Left renal cortex interstitium (tissue), 4 donors: ENCODE measurements at places on chromosomes 4 and X. TPM values are rescaled to one million over a fixed set of nuclear protein-coding genes. Genes with fewer than 3 reads are reported as not detected.

Gene TCEAL7
- polyA plus RNA-seq, result 31.4 TPM

Gene KDR
- polyA plus RNA-seq, result 48.7 TPM

Gene MAOA
- 18.7 TPM for polyA plus RNA-seq

Gene MAOB
- polyA plus RNA-seq, result 42.2 TPM

Gene FAM241A
- 1.3 TPM for polyA plus RNA-seq

Gene LDOC1
- 75.0 TPM for polyA plus RNA-seq

DNA sequence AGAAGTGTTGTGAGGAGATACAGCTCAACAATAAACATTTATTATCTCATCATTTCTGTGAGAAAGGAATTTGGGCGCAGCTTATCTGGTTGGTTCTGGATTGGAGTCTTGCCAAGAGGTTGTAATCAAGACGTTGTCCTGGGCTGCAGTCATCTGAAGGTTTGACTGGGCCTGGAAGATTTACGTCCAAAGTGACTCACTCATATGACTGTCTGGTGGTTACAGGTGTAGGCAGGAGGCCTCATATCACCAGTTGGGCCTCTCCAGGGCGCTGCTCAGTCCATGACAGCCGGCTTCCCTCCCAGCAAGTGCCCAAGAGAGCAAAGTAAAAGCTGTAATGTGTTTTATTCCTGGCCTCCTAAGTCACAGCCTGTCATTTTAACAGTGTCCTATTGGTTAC, 106.3 kb downstream of the USP46 start:
- no peak for DNase-seq

GRCh38 chrX:37380924-37381323, 31.8 kb downstream of the PRRG1 start:
- no peak for DNase-seq

DNA sequence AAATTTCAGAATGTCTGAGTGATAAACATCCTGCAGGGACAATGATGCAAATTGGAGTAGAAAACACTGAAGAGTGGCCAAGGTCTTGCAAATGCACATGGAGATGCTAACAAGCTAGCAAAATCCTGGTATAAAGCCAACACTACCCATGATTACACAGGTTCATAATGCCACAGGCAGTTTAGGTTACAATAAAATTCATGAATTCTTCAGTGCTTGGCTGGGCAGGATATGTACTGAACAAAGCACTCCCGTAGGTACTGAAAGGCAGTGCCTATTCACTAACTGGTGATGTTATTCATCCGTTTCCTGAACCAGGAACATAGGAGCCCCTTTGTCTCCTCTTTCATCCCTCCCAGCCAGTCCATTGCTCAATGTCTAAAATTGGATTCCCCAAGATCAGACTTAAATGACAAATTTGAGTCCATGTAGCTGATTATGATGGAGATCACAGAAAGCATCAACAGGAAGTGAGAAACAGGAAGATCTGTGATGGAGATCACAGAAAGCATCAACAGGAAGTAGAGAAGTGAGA, 244.5 kb downstream of the DMD start:
- DNase-seq, result no peak

- DNase-seq, result no peak
Observed at GRCh38 chr4:101857176-101857575, 66.6 kb downstream of the BANK1 start.

DNA sequence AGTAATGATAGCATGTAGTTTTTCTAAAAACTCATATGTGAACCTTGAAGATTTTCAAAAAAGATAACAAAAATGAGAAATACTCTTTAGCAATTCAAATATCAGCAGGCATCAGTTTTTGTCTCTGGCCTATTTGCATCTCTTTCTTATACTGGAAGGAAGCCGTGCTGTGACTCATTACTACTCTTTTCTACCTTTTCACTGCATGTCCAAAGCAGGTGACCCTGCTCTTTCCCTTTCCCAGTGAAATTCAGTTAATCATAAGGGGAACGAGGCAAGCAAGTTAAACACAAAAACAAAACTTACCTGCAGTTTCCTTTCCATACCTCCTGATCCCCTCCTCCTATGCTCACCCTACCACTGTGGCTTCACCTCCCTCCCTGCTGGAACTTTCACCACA, 9.3 kb downstream of the SPATA4 start:
- DNase-seq, result no peak

DNA sequence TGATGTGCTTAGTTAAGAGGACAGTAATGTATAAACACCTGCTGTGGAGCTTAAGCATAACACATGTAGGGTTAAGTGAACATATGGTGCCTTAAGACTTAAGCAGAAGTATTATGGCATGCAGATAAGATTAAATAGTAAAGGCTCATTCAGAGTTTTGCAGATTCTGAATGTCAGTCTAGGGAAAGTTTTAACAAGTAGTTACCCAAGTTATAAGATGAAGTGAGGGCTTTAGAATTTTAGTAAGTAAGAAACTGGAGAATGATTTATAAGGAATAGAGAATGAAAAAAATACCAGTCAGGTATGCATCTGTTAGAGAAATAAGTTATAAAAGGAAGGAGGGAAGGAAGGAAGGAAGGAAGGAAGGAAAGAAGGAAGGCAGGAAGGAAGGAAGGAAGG, 902.1 kb downstream of the TRAM1L1 start:
- no peak for DNase-seq

DNA sequence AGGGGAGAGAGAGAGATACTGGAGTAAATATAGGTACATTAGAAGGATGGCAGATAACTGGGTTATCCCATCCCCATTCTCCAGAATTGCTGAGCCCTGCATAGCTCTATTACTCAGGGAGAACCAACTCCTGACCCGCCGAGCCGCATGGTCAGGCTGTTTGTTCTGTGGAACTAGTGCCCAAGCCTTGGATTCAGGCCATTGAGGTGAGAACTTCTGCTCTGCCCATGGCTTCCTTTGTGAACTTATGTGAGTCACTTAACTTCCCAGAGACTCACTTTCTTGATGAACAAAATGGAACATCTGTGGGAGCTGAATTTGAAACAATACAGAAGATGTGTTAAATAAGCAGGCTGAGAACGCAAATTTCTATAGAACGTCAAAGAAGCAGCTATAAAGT, 54.2 kb downstream of the SPATA18 start:
- no peak for DNase-seq

DNA sequence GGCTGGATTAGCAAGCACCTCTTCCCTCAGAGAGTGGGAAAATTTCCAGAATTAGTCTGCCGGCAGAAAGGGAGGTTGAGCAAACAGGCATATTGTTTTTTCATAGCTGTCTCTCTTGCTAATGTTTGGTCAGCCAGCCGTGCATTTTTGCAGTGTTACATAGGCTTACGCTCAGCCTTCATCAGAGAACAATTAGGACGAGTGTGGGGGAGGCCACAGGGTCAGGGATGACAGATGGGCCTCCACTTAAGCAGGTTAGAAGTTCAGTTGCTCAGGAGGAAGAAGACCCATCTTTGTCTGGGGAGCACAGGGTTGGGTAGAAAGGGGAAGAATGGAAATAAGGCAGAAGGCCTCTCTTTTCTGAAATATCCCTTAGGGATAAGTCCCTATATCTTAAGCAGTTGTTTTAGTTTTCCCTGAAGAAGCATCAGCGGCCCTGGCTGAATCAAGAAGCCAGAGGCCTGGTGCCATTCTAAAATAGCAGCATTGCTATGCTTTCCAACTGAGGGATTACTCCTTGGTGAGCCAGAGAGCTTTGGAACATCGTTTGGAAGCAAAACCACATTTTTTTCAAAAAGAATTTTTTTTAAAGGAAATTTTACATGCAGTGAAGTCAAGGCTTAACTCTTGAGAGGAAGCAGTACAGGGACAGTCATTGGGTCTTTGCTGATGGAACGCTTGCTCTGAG, 118.8 kb downstream of the SMIM20 start:
- DNase-seq, result no peak

- no peak for DNase-seq
Observed at GRCh38 chr4:73817341-73817740, 19.1 kb upstream of the CXCL6 start.

DNA sequence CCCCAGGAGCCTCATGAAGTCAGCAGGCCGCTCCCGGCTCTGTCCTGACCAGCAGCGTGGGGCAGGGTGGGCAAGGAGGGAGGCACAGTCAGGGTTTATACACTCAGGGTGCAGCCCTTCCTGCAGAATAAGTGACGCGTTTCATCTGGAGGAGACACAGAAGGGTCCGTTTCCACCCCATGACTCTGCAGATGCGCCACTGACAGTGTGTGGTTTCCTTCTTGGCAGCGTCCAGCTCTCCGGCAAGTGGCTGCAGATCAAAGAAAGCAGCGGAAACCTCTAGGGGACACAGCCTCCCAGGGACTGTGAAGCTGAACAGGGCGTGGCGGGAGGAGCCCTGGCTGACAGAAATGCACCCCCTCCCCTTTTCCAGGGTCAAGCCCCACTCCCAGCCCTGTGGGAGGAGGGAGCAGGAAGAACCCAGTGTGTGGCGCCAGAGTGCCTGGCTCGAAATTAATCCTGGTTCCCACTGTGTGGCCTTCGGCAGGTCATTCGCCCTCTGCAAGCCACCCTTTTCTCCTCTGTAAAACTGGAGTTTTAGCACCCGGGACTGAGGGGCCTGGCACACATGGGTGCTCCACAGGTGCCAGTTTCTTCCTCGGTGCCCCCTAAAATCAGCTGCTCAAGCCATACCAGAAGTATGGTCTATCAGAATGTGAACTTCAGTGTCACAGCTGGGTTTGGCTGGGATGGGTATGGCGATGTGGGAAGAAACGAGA, 17.3 kb upstream of the TBC1D14 start:
- DNase-seq, result no peak

DNA sequence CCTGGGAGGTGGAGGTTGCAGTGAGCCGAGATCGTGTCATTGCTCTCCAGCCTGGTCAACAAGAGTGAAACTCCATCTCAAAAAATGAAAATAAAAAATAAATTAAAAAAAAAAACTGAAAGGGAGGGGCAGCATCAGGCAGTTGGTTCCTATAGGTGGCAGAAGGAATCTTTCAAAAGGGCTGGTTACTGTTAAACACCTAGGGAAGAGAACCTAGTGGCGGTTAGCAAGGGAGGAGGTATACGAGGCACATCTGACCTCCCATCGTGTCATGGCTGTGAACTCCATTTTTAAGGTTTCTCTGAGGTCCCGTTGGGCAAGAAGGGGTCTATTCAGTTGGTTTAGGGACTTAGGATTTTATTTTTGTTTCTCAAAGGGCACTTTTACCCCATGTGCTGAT, 150.1 kb downstream of the SLC7A11 start:
- DNase-seq, result no peak
